Activated T-cell treated with anti-CD3 and anti-CD28 coated beads, Interleukin-2, amount 50 U/mL, for 4 hours (primary cell): ENCODE measurements at places on chromosomes 5 and 9. TPM values are rescaled to one million over a fixed set of nuclear protein-coding genes. Genes with fewer than 3 reads are reported as not detected.
A peak's percentile ranks its signal among the peaks of the same experiment; 100 is the strongest.

The MVB12B gene
- 4.5 TPM for total RNA-seq

The SPATA31D3 gene
- total RNA-seq = not detected

The STX17 gene
- 18.5 TPM for total RNA-seq

The ORM1 gene
- 3.5 TPM for total RNA-seq

The SLC6A19 gene
- 0.08 TPM for total RNA-seq

The PIP5K1B gene
- 0.48 TPM for total RNA-seq

The ST6GALNAC4 gene
- 25.7 TPM for total RNA-seq

The NTNG2 gene
- total RNA-seq = 1.4 TPM

The PRR16 gene
- total RNA-seq = not detected

The NPR3 gene
- 0.05 TPM for total RNA-seq

The SLC6A7 gene
- not detected for total RNA-seq

DNA sequence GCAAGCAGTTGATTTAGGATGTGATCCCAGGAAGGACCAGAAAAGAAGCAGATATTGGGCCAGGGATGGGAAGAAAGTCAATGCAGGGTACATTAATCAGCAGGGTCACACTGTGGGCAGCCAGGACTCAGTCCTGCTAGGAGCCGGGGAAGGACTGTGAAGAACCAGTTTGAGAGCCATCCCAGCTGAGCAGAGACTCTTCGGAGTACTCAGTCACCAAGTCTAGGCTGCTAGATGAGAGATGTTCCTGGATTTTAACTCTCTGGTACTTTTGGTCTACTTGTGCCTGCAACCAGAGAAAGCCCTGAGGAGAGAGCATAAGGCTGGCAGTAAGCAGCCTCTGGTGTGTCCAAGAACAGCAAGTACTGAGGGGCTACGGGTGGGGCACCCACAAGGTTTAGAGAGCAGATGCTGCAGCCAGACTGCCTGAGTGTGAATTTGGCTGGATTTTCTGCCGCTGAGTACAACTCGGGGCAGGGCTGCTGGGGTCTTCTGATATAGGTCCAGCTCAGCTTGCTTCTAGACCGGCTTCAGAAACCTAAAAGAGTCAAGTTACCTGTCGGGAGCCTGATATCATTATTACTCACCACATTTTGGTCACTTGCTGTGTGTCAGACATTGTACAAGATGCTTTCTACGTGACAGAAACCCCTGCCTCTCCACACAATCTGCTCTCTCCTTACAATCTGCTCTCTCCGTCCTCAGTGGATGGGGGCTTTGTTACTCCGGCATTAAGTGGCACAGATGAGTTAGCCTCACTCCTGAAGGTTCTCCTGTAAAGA, 250.2 kb upstream of the GAS1 start:
- DNase-seq = no peak

GRCh38 chr5:52728686-52729085, 59.0 kb upstream of the ITGA1 start:
- DNase-seq = no peak

DNA sequence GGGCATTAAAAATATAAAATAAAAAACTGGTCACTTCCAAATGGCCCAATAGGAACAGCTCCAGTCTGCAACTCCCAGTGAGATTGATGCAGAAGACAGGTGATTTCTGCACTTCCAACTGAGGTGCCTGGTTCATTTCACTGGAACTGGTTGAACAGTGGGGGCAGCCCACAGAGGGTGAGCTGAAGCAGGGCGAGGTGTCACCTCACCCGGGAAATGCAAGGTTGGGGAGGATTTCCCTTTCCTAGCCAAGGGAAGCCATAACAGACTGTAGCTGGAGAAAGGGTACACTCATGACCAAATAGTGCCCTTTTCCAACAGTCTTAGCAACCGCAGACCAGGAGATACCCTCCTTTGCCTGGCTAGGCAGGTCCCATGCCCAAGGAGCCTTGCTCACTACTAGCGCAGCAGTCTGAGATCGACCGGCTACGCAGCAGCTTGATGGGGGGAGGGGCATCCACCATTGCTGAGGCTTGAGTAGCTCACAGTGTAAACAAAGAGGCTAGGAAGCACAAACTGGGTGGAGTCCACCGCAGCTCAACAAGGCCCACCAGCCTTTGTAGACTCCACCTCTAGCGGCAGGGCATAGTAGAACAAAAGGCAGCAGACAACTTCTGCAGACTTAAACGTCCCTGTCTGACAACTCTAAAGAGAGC, 12.7 kb downstream of the RLN1 start:
- no peak for DNase-seq

DNA sequence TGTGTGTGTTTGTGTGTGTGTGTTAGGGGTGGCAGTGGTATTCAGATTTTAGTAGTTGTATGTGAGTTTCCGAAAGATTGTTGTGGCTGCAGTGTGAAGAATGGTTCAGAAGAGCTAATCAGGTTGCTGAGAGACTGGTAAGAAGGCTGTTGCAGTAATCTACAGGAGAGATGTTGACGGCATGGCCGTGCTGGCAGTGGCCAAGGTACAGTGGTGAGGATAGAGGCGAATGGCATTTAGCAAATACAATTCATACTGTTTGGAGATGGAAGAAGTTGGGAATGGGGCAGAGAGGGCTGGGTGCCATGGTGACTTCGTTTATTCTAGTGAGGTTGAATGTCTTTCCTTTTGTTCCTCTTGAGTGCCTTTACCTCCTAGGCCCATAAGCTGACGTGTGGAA, 77.5 kb upstream of the SPATA31D4 start:
- no peak for DNase-seq

- DNase-seq = no peak
These were observed 460.8 kb downstream of the ENC1 start for GRCh38 chr5:74179701-74180100.

DNA sequence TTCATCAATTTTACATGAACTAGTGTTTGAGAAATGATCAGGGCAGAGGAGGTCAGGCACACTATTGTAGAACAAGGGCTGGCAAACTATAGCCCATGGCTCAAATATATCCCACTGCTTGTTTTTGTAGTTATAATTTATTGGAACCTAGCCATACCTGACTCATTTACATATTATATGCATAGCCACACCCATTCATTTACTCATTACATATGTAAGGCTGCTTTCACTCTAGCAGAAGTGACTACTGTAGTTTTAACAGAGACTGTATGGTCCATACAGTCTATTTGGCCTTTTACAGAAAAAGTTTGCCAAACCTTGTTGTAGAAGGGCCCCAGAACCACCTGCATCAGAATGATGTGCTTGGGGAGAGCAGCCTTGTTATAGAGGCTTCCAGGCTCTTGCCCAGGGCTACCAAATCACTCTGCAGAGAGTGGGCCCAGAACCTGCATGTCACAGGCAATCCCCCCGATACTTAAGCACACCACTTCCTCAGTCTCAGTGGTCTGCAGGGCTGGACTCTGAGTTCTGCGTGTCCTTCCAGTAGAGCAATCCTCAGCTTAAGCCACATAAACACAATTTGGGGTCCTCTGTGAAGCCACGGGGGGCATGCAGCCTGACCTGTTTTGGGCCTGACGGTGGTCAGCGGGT, 6.7 kb downstream of the ANKS6 start:
- no peak for DNase-seq

- DNase-seq = peak; percentile 37
These were observed 36.2 kb upstream of the OTULIN start for GRCh38 chr5:14628346-14628745.

- DNase-seq = no peak
These were observed 61.0 kb upstream of the TEX48 start for GRCh38 chr9:114742947-114743346.

DNA sequence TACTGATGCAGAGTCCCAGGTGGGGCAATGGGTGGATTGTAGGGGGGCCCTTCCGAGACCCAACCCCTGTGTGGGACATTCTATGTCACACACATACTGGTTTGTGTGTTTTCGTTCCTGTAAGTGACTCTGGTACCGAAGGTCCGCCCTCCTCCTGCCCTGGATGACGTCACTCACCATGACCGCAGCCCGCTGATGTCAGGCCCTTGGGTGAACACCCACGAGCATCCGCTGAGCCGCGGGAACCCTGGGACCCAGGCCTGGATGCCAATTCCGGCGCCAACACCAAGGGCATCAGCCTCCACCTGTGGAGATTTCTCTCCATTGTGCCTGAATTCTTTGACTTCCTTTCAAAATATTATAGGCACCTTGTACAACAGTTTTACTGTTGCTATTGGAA, 184.3 kb downstream of the MTRR start:
- no peak for DNase-seq

- no peak for DNase-seq
These were observed 309.7 kb downstream of the CYLC2 start for GRCh38 chr9:103304797-103305196.
